Daoy (cell line): ENCODE measurements at places on chromosomes 7 and 10. TPM values are rescaled to one million over a fixed set of nuclear protein-coding genes. Genes with fewer than 3 reads are reported as not detected.

Gene C7orf25
- 18.3 and 22.0 TPM in 2 replicates for total RNA-seq

Gene AGBL3
- total RNA-seq: 1.6 and 3.3 TPM in 2 replicates

Gene DGKI
- 26.1 and 29.9 TPM in 2 replicates for total RNA-seq

Gene CYP2C9
- not detected in 2 replicates for total RNA-seq

Gene NME8
- not detected in 2 replicates for total RNA-seq

Gene LBX1
- 0.06 TPM in 1 of 2 replicates, not detected in the other for total RNA-seq

Gene CSGALNACT2
- total RNA-seq: 2.7 and 4.1 TPM in 2 replicates

Gene ADAP1
- total RNA-seq: 1.3 and 5.9 TPM in 2 replicates

Gene VWDE
- 0.42 and 0.97 TPM in 2 replicates for total RNA-seq

Gene PTPN12
- total RNA-seq: 16.2 and 24.7 TPM in 2 replicates
